ENCODE measurements at places on chromosomes 11 and 22.

GRCh38 chr11:67584205-67584880 is 731 bp downstream of the GSTP1 start:
- peak; percentile 48 for DNase-seq

- DNase-seq = peak; percentile 19
Observed at GRCh38 chr11:1153105-1153950, 4.4 kb upstream of the MUC5AC start.

DNA sequence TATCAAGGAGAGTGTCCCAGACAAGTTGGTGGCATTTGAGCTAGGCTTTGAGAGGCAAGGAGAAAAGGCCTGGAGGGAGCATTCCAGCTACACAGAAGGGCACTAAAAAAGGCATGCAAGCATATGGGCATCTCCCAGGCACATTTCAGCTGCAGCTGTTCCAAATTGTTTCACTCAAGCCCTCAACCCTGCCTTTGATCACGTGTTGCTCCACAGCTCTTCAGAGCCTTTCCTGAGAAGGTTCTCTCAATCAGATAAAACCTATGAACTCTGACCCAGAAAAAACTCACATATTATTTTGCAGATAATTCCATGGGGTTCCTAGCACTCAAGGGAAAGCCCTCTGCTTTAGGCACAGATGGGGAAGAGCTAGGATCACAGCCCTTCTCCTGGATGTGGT is 24.4 kb upstream of the HSPA8 start:
- DNase-seq = no peak

DNA sequence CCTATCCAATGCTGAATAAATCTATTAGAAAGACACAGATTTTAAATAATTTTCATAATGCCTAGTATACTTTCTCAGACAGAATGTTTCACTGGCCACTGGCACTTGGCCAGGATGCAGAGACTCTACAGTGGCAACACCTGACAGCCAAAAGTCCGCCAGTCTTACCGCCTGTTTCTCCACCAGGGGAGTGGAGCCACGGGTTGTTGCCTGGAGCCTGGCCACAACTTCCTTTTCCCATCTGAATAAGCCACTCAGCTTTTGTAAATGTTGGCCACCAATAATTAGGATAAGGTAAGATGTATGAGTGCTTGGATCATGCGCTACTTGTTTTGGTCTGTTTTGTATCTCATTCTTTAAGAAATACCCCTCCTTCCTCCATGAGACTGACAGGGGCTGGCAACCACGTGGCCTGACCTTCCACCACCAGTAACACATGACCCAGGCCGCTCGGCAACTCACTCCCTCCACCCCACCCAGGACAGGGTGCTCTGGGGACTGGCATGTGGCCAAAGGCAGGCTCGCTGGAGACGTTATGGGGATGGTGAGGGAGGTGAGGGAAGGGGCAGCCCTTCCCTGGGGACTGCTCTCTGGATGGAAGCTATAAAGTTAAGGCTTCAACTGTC is 93.0 kb upstream of the BID start:
- no peak for DNase-seq

DNA sequence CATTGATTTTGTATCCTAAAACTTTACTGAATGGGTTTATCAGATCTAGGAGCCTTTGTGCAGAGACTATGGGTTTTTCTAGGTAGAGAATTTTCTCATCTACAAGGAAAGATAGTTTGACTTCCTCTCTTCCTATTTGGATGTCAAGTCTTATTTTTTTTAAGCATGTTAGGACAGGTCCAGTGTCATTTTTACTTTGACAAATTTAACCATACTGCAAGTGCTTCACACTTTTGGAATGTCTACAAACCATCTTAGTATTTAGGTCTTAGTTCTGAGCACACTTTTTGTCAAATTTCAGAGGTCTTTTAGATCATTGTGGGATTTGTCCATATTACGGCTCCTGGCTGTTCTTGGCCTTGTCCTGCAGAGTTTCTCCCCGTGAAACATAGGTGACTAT is 715.2 kb upstream of the RAG2 start:
- no peak for DNase-seq

DNA sequence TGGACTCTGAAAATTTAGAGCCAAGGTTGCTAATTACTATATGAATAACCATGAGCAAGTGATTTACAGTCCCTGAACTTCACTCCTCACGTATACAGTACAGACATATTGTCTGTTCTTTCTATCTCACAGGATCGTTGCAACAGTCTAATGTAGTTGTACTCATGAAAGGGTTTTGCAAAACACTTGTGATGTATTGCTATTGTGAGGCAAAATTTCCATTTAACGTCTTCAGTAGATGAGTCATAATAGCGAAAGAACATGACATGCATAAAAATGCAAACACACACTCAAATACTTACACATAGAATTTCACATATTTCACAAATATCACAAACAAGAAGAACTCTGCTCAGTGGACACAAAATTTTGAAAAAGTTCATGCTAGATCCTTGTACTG is 134.6 kb upstream of the TRPC6 start:
- peak; percentile 28 for DNase-seq

DNA sequence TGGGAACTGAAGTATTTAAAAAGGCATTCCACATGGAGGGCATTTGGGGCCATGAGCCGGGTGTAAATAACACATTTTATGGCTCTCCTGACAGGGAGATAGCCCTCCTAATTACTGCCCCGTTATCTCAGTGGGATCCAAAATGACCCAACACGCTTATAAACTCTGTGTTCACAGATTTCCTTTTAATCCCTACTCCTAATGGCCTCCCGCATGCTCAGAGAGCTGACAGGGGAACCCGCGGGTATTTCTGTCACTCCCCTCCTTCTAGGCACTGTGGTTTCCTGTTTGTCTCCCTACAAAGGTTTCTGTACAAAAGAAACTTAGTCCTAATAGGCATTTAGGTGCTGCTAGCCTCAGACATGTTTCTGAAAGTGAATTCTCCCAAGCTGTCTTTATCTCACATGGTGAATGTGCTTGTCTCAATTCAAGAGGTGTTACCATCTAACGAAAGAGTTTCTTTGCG is 202.8 kb upstream of the SEZ6L start:
- DNase-seq = no peak

- DNase-seq = peak; percentile 89
Observed at GRCh38 chr11:12864316-12865156, 144.6 kb upstream of the RASSF10 start.

GRCh38 chr22:50338042-50338573 is 5.0 kb upstream of the PPP6R2 start:
- DNase-seq = no peak

DNA sequence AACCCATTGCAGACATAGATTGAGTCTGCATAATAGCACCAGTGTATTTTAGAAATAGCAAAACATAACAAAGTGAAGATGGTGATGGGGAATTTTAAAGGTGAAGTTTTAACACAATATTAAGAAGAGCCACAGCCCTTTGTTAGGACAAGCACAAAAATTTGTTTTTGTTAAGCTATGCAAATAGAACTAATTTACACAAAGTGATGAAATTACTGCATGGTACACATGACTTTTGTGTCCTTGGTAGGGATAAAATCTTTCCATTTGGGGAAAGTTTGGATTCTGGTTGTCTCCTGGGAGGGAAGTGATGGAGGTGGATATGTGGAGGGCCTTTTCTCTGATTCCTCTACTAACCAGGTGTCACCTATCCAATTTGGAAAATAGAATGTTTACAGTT is 50.4 kb upstream of the MTNR1B start:
- DNase-seq = no peak

GRCh38 chr22:46050451-46050845 is 73.5 kb upstream of the WNT7B start:
- DNase-seq = no peak

DNA sequence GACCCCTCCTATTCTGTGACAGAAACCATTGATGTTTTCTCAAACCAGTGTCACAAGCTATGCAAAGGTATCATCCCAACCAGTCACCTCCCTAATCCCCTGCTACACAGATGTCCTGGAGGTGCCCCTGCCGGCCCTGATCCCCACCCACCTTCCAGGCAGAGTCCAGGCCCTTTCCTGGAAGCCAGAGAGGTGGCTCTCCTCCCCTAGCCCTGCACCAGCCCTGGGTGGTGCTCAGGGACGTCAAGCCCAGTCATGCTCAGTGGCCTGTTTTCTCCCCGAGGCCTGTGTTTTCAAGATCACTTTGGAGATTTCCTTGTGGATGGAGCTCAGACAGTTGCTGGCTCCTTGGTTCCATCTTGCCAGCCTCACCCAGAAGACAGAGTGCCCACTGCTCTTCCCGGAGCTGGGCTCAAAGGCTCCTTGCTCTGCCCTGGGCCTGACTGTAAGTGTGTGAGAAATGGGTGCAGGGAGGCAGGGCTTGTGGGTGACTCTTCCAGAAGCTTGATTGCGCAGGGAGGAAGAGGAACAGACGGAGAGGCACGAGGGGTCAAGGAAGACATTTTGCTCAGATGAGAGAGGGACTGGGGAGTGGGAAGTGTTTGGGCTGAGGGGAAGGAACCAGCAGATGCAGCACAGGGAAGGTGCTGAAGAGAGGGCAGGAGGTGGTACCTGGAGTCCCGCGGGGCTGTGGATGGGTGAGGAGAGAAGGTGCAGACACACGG is 11.3 kb downstream of the P2RY6 start:
- no peak for DNase-seq

DNA sequence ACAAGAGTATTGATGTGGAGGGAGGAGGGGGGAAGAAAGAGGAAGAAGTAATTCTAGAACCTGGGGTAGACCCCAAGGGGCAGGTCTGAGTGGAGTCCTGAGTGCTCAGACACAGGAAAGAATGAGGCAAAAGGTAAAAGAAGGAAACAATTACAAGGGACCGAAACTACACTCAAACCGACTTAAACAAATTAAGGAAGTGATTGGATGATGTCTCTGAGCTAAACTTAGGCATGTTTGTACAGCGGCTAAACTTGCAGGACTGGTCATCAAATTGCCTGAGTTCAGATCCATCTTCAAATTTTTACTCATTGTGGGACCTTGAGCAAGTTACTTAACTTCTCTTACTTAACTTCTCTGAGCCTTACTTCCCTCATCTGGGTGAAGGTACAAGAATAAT is 86.3 kb upstream of the LRRC55 start:
- no peak for DNase-seq

GRCh38 chr22:42300259-42301076 is 30.0 kb upstream of the TCF20 start:
- DNase-seq = no peak

DNA sequence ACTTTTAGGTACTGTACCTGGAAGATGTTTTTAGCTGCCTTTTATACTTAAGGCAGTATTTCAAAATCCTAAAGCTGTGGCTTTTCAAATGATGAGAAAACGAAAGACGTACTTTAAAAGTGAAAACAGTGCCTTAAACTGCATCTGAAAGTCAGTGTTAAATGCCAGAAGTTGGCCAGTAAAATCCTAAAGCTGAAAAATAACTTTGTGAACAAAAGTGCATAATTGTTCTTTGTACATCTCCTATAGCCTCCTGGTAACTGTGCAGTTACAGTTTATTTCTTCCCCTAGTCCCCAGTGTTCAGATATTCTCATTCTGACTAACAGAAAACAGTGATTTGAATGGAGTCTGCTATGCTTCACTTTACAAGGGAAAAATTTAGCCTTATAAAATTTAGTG is 6.8 kb downstream of the EED start:
- no peak for DNase-seq

GRCh38 chr11:68812526-68812925 is 29.2 kb downstream of the CPT1A start:
- DNase-seq = no peak

DNA sequence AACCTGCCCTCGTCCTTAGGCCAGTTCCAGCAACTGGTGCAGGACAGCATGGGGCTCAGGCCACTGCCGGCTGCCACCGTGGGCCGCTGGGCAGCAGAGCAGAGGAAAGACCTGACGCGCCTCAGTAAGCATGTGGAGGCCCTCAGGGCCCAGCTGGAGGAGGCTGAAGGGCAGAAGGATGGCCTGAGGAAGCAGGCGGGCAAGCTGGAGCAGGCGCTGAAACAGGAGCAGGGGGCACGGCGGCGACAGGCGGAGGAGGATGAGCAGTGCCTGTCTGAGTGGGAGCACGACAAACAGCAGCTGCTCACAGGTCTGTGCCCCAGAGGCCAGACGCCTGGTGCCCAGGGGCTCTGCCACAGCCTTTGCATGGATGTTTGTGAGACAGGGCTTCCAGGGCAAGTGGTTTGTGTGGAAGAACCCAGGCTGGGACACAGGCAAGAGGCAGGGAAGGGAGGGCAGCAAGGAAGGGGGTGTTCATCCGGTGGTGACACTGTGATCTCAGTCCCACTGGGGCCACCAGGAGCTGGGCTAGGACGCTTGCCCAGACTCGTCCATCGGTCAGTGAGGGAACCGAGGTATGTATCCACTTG is 13.9 kb downstream of the CCDC157 start:
- no peak for DNase-seq

DNA sequence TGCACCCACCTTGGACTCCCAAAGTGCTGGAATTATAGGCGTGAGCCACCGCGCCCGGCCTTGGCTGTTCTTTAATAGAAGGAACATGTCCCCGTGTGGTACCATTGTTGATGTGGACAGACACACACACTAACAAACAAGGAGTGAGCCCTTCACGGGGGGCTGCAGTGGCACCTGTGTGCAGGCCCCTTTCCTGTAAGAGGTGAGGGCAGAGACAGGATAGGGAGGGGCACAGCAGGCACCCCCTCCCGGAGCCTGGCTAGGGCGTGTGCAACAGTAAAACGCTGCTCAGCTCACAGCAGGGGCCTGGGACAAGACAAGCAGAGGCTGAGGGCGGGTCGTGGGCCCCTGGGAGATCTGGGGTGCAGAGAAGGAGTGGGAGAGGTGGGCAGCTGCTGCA is 37.8 kb downstream of the GRIK4 start:
- no peak for DNase-seq

GRCh38 chr22:21927174-21927823 is 25.3 kb downstream of the PPM1F start:
- DNase-seq = no peak

DNA sequence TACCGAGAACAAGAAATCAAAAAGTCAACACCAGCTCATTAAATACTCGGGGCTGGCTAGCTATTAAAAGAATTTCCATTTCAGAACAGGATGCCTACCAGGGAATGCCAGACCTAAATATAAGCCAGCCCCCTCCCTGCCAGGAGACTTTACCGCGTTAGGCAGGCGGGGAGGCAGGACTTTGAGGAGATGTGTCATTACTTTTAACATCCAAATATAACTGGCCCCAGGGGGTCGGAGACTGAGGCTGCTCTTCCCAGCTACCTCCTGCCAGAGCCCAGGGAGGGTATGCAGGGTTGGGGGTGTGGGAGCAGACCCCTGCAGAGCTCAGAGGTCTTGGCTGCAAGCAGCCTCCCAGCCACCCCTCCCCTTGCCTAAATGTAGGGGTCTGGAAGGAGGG is 183.5 kb downstream of the DSCAML1 start:
- DNase-seq = no peak

DNA sequence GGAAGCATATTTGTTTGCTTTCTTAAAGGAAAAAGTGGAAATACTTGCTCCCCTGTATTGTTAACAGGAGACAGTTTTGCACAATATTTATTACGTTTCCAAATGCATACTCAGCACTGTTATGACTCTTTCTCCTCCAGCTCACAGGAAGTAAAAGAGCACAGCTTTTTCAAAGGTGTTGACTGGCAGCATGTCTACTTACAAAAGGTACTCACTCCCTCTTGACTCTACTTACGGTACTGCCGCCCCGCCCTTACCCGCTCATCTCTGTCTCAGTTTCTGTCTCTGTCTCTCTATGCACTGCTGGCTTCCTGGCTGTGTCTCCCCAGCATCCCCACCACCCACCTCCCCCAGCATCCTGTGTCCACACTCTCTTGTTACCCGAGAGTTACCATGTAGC is 32.2 kb upstream of the MYO18B start:
- no peak for DNase-seq

Data from astrocyte of the spinal cord (primary cell).